T follicular helper cell (primary cell): ENCODE measurements at places on chromosomes 12 and 14.

GRCh38 chr12:116561181-116561821 lies 2.1 kb downstream of the MAP1LC3B2 start:
- no peak for DNase-seq

DNA sequence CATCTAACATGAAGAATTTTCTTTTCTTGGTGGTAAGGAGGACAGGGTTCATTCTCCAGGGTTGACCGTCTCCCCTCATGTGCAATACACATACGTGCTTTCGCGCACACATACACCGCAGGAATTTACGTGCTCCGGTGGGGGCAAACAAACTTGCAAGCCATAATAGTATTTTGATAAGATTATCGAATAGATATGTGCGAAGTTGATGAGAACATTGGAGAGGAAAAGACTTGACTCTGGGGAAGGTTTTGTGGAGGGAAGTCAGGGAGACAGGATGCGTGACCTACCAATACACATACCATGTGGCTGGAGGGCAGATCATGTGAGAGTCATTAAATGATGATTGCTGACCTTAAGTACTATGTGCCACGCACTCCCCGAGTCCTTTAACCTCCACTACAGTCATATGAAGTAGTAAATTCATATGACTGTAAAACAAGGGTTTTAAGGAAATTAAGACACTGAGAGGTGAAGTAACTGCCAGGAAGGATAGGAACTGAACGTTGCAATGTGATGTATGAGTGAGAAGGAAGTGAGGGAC lies 921 bp downstream of the RAD51B start:
- no peak for DNase-seq

GRCh38 chr14:26528415-26529182 lies 69.2 kb downstream of the NOVA1 start:
- DNase-seq = no peak

- DNase-seq = no peak
Measured at GRCh38 chr12:82619644-82620043, 67.1 kb upstream of the TMTC2 start.

GRCh38 chr12:115230606-115231005 lies 546.6 kb upstream of the TBX3 start:
- no peak for DNase-seq

DNA sequence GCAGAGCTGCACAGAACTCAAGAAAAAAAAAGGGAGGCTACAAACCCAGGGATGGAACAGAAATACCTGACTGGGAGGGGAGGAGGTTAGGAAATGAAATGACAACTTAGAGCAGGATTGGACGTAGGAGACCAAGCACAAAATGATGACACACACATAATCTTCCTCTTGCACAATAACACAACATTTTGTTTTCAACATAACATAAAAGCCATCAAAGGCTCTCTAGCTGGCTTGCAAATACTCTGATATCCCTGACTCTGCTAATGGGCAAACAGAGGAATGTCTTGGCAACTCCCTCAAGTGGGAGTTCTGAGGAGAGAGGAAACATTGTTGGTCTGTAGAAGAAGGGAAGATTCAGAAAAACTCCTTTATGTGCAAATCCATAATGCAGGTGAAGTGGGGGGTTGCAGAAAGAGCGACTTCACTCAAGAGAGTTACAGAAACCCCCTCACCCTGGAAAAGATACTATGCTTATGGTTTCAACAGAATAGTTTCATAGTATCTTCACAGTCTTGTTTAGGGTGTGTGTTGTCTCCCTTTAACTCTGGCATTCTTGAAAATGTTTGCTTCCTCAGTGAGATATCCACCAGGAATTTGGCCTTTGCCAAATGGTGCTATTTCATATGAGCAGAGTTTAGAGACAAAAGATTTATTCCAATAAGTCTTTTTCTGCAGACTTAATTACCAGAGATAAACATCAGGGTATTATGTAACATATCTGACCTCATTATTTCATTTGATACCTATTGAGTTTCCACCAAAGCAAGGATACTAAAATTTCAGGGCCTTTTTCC lies 43.8 kb upstream of the LTBP2 start:
- no peak for DNase-seq
